ENCODE measurements at places on chromosomes 4 and X. TPM values are rescaled to one million over a fixed set of nuclear protein-coding genes. Genes with fewer than 3 reads are reported as not detected.

Gene SLC9B1
- total RNA-seq: 0.45 TPM

Gene IL9R
- total RNA-seq: 0.27 TPM

Gene RS1
- total RNA-seq: not detected

Gene CNGA2
- total RNA-seq: not detected

Gene GAGE2A
- total RNA-seq: not detected

Gene SRPX2
- total RNA-seq: 1.8 TPM

Gene ZBTB49
- total RNA-seq: 4.9 TPM

Data from mammary epithelial cell (primary cell).